ENCODE measurements at places on chromosomes 5 and 9. TPM values are rescaled to one million over a fixed set of nuclear protein-coding genes. Genes with fewer than 3 reads are reported as not detected.

- no peak for DNase-seq
Measured at GRCh38 chr5:116237917-116238500, 153.2 kb downstream of the COMMD10 start.

The RANBP6 gene
- total RNA-seq: 25.9 TPM

DNA sequence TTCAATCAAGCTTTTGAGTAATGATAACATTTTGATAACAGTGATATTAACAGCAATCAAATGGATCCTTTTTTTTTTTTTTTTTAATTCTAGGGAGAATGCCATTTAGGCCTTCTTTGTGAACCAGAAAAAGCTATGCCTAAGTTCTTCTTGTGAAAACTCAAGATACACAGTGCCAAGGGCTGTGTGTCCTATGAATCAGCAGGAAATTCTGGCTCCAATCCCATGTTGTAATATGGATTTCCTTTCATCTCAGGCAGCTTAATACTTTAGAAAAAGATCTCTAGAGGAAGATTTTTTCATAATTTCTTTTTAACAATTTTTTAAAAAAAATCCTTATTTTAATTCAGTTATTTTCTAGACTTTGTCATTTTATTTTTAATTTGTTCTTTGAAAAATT, 96.1 kb downstream of the NUDT12 start:
- no peak for DNase-seq

The TAF11L14 gene
- not detected for total RNA-seq

The ARHGAP26 gene
- 5.5 TPM for total RNA-seq

- no peak for DNase-seq
Measured at GRCh38 chr5:118775790-118776499, 212.4 kb downstream of the DTWD2 start.

The DNAH5 gene
- total RNA-seq: 0.12 TPM

GRCh38 chr9:5551368-5552150, 41.2 kb downstream of the PDCD1LG2 start:
- no peak for DNase-seq

The PDE6A gene
- total RNA-seq: not detected

- DNase-seq: no peak
Measured at GRCh38 chr5:1435369-1435768, 9.9 kb downstream of the SLC6A3 start.

DNA sequence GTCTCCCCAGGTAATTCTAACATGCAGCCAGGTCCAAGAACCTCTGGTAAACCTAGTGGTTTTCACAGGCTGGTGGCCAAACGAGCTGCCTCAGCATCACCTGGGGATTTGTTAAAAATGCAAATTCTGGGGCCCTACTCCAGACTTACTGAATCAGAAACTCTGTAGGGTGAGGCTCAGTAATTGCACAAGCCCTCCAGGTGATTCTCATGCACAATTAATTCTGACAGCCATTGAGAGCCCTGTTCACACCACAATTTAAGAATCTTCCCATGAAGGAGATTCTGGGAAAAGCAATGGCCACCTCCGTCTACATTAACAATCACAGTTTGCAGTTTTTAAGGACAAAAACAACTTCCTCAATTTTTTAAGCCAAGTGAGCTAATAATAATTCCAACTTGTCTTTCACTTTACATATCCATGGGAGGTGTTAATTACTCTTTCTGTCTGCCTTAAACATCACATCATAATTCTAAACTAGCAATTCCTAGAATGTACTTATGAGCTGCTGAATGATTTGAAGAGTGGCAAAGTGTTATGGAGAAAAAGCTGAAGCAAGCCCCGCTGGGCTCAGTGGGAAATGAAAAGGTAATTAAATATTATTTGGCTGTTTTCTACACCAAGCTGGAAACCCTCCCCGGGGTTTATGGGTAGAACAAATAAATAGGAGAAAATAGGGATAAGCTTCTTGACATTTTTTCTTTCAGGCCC, 70.0 kb downstream of the GLDC start:
- no peak for DNase-seq

DNA sequence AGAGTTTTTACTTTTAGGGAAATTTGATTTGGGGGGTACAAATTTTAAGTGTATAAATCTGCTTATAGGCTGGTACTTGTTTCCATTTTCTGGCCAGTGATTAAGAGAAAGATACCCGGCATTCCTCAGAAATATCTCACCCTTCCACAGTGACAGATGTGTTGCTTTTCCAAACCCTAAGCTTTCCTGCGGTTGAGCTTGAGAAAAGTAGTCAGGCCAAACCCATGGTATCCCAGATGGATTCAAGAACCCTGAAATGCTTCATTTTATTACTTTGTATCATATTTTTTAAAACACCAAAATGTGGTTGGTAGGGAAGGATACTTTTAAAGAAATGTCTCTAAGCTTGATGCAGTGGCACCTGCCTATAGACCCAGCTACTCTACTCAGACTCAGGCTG, 23.5 kb downstream of the SPTAN1 start:
- no peak for DNase-seq

DNA sequence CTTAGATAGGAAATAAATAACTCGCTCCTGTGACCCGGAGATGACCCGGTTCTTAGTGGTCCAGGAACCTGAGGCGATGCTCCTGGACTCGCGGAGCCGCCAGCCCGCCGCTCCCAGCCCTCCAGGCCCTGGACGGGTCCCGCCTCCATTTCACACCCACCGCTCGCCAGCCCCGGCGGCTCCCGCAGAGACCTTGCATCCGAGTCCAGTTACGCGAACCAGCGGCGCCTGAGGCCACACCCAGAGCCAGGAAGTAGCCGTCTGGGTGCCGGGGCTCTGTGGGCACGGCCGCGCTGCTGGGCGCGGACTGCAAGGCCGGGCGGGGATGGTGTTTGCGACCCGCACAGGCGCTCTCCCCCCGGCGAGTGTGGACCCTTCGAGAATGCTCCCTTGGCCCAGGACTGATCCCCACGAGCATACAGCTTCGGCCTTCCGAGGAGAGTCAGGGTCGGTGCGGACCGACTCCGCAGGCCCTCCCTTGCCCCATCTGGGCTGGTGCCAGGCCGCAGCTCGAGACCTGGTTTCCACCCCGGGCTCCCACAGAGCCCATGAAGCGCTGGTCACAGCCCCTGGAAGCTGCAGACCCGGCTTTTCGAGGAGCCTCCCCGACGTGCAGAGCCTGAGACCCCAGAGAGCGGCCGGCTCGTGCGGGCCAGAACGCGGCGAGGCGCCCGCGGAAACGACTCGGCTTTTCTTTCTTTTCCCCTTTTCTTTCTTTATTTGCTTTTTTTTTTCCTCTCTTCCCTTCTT, 5.2 kb upstream of the BARX1 start:
- DNase-seq: no peak

The PCDHAC1 gene
- total RNA-seq: 4.1 TPM

- no peak for DNase-seq
Measured at GRCh38 chr9:122121391-122121790, 28.3 kb upstream of the TTLL11 start.

DNA sequence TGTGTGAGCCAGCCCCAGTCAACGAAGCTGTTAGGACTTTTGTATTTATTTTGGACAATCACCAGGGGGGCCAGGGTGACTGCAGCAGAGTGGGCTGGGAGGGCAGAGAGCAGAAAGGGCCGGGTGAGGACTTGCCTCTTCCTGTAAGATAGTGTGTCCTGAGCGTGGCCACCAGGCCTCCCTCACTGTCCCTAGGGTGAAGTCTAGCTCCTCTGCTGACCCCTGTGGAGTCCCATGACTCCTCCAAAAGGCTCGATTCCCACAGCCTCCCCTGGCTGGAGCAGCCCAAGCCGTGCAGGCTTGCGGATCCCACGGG, 147.8 kb downstream of the RXRA start:
- no peak for DNase-seq

GRCh38 chr5:118988866-118989180, 476 bp upstream of the DTWD2 start:
- DNase-seq: no peak

DNA sequence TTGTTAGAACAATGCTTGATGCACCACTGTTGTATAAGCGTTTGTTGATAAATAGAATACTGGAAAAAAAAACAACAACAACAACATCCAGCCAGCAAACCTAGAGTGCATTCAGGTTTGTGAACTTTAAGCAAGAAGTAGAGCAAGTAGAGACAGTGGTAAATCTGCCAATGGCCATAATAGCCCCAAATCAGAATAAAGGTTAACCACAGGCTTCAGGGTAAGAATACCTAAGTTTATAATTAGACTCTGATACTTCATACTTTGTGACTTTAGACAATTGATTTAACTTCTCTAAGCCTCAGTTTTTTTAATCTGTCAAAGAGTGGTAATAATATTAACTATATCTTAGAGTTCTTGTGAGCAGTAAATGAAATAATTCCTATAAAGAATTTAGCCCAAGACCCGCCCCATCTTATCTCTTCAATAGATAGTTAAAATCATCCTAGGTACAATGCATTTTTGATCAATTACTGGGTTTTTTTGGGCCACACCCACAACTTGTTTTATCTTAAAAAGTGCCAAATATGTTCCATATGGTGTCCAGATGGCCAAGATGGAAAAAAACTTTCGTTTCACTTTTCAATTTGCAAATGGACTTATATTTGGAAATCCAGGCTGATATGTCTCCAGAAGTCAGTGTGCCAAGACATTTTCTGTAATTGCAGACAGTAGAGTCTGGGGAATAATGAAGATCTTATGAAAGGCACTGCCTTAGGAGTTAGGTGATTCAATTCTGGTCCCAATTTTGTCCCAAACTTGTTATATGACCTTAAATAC, 24.5 kb upstream of the DPYSL3 start:
- DNase-seq: no peak

DNA sequence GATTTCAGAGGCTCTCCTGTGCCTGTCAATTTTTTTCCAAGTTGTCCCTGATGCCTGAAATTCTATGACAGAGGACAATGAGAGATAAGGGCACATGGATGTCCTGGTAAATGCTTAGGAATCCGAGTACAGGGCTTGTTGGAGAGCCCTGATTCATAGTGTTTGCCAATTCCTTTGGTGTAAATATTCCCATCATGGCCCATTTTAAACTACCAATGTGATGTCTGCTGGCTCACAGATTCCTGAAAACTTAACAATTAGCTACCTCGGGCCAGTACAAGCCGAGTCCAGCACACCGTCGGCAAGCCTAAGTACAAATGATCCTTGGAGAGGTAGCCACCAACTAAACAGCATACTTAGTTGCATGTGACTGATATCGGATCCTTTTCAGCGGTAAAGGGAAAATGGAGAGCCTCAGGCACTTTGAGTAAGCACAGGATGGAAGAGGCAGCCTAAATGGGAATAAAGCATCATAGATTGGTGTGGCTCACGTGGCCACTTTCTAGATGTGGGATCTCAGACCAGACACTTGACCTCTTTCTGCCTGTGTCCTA, 3.6 kb downstream of the ITK start:
- DNase-seq: no peak

DNA sequence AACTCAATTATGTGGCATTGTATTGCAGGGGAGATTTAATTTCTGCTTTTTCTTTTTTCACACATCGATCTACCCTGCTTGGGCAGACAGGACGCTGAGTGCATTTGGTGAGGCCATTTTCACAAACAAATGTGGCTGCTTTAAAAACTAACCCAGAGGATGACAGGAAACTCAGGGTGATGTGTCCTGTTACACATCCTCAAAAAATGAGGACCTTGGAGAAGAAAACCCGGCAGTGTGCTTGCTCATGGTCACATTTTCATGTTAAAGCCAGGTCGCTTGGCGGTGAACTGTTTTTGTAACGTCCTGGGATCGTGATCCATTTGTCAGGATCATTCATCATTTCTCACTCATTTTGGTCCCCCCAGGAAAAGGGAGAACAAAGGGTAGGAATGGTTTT, 478.3 kb upstream of the ADAMTS16 start:
- DNase-seq: no peak

The PRKAA1 gene
- total RNA-seq: 41.8 TPM

The SH2D3C gene
- total RNA-seq: 6.0 TPM

DNA sequence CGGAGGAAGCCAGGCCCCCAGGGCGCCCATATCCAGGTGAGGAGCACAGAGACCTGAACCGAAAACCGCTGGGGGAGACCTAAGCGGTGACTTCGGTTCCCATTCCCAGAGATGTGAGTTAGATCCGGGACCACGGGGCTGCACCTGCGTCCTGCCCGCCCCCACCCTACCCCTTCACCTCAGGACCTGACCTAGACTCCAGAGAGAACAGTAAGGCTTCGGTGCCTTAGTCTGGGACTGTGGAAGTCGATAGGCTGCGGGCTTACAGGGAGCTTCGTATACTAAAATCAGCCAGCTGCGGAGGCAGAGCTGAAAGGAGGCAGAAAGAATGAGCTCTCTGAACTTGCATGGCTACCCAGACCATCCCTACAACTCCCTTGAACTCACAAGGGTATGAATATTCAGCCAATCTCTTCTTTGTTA, 518 bp upstream of the FAM13B start:
- DNase-seq: no peak

DNA sequence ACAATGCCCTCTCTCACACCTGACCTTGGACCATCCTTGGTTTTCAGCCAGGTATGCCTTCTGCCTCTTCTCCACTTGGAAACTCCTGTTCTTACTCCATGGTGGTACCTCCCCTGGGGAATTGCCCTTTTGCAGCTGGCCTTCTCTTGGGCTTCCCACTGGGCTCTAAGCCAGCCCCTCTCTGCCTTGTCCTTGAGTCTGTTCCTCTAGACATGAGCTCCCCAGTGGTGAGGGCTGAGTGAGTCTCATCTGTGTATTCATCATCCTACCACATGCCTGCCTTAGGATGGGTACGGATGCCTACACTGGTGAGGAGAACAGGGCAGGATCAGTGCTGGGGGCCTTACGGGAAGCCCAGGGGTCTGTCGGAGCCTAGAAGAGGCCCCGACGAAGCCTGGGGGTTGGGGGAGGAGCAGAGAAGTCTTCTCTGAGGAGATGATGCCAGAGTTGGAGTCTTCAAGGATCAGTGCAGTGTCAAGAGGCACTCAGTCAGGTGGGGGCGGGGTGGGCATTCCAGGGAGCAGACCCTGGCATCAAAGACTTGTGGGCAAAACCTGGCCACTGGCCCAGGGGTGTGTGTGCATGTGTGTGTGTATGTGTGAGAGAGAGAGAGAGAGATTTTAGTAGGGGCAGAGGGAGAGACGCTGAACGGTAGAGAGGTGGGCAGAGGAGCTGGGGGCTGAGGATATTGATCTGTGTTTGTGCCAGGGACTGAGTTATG, 5.2 kb upstream of the CRB2 start:
- DNase-seq: no peak

DNA sequence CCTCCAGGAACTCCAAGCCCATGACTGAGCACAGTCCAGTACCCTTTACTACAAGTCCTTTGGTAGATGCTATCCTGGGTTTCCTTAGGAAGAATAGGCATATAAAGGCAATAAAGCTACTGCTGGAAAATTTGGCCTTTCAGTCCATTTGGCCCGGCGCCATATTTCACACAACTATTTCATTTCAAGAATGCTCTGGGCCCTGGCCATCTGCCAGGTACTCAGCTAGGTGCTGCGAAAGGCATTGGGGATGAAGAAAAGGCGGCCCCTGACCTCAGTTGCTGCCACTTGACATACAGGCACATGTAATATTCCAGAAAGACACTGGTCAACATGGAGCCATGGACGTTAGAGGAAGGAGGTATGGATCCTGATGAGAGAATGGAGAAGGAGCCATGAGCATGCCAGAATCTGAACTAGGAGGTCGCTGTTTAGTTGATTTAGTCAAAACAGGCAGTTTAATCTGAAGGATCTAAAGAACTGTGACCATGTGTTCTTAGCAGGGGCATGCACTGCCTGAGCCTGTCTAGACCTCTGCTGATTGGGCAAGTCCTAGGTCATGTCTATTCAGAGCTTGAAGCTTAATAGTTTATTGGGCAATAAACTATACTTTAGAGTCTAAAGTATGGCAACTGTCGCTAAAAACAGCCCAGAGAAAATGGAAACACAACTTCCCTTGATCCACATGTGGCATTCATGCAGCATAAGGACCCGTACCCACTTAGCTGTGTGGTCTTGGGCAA, 149.3 kb downstream of the MELK start:
- DNase-seq: no peak

- no peak for DNase-seq
Measured at GRCh38 chr9:137303151-137303892, 1.3 kb upstream of the NRARP start.

The AK3 gene
- 59.0 TPM for total RNA-seq

The GM2A gene
- total RNA-seq: 27.6 TPM
